ENCODE measurements at places on chromosomes 7 and 10.
A peak's percentile ranks its signal among the peaks of the same experiment; 100 is the strongest.

GRCh38 chr10:70568781-70569495, 33.6 kb downstream of the PRF1 start:
- DNase-seq: no peak

DNA sequence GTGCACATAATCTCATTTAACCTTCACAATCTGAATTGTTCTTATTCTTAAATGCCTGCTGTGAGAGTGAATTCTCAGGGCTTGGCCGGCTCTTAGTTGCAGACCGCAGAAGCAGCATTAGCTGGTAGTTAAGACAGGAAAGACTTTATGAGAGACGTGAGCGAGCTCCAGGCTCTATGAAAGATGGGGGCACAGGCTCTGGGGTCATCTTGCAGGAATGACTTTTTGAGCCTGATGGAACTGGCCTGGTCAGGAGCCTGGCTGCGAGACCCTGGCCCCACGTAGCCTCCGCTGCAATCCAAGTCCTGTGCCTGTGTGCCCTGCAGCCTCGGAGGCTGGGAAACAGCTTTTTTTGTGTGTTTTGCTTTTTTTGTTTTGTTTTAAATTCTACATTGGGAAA, 958.8 kb upstream of the ZNF722 start:
- no peak for DNase-seq

- DNase-seq: no peak
These were observed 900.3 kb downstream of the IPMK start for GRCh38 chr10:57367412-57367811.

DNA sequence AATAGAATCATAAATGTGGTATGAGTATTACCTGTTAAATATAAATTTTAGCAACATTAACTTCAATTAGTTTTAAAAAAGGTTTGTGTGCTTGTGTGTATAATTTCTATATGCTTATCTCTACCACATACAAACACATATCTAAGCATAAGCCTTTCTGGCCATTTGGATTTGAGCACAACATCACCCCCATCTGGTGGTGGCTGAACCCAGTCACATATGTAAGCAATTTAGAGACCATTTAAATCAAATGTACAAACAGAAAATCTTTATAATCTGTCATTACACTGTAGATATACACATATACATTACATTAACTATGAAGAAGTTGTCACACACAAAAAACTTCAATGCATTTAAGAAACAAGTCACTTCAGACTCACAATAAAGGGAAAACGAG, 31.7 kb downstream of the GPR22 start:
- peak; percentile 80 for DNase-seq

DNA sequence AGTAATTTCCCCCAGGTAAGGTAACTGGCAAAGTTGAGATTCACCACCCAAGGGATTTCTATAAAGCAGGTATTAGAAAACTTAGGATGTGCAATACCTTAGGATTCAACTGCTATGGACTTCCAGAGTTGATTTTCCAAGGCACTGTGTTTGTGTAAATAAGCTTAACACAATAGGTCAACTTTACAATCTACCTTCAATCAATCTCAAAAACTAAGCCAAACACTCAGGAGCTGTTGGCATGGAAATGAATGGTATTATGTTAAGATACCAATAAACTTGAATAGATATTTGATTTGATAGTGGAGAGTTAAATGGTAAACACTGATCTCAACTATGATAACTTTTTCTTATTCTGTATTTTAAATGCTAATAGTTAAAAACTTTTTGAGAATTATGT, 762 bp upstream of the SEMA3E start:
- peak; percentile 89 for DNase-seq

DNA sequence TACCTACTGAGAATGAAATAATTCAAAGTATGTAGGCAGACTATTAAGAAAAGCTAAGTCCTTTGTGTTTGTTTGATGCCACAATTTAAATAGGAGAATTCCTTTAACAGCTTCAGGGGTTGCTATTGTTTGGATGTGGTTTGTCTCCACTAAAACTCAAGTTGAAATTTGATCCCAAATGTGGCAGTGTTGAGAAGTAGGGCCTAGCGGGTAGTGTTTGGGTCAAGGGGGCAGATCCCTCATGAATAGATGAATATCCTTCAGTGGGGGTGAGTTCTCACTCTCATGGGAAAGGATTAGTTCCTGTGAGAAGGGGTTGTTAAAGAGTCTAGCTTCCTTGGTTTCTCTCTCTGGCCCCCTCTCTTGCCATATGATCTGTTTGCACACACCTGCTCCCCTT, 97.0 kb downstream of the HGF start:
- DNase-seq: peak; percentile 33

- no peak for DNase-seq
These were observed 94.7 kb upstream of the LYZL2 start for GRCh38 chr10:30724296-30724695.

DNA sequence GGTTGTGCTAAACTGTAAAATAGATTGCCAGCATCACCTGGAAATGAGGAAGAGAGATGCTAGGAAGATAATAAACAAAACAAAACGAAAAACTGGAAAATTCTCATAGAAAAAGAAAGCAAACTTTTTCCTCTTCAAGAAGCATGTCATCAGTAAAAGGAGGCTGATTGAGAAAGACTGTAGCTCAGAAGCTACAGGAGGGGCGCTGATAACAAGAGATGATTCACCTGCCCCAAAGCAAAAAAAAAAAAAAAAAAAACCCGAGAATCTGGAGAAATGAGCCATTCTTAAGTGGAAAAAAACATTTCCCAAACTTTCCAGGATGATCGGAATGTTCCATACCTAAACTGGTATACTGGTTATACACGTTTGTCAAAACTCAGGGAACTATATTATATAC, 130.5 kb upstream of the C1QL3 start:
- no peak for DNase-seq

DNA sequence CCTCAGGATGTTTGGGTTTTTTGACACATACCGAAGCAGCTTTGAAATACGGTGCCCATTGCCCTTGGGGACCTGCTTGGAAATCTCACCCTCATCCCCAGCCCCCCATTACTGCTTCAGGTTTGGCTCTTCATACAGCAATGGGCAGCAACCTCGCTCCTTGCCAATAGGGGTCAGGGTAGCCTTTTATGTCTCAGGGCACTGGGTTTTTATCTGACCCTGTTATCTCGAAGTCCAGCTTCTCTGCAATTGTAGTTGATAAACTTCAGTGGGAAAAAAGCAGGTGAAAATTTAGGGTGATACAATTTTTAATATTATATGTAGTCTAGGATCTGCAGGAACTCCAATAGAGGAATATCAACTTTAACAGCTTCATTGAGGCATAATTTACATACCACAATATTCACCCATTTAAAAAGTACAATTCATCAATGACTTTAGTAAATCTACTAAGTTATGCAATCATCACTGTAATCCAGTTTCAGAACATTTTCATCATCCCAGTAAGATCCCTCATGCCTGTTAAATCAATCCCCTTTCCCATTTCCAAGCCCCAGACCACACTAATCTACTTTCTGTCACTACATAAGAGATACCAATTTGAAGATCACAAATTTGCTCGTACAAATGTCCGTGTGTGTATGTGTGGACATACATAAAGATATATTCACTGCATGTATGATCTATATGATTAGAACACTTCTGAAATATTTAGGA, 386.2 kb downstream of the KCNMA1 start:
- peak; percentile 71 for DNase-seq

DNA sequence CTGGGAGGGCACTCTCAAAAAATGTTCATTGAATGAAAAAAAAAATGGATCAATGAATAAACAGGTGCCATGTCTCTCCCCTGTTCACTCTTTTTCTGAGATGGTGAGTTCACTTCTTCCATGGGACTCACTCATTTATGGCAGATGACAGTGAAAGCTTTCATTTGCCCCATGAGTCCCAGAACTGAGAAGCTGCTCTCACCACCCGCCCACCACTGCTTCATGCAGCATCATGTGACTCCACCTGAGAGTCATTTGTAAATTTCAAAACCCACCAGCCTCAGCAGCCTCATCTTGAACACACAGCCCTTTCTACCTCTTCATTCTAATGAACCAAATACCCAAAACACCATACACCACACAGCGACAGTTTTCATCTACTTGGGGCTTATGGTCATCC, 64.9 kb downstream of the SCRN1 start:
- no peak for DNase-seq

GRCh38 chr7:158815083-158815799, 14.1 kb downstream of the ESYT2 start:
- DNase-seq: no peak

- DNase-seq: no peak
These were observed 34.7 kb downstream of the RBM17 start for GRCh38 chr10:6123532-6123931.

DNA sequence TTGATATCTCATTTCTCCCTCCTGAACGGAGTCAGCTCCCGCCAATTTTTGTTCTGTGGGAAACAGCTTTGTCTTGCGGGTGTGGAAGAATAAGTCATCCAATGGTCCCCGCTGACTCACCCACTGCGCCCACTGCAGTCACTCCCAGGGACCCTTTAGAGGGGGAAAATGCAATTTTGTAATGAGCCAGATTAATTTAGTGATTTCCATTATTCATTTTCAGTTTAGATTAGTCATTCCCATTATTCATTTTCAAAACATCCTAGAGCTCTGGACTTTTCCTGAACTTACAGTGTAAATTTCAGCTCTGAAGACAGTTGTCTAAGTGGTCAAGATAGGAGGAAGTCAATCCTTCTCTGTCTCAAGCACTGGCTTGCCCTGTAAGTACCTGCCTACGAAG, 154.9 kb upstream of the TMEM72 start:
- DNase-seq: no peak

DNA sequence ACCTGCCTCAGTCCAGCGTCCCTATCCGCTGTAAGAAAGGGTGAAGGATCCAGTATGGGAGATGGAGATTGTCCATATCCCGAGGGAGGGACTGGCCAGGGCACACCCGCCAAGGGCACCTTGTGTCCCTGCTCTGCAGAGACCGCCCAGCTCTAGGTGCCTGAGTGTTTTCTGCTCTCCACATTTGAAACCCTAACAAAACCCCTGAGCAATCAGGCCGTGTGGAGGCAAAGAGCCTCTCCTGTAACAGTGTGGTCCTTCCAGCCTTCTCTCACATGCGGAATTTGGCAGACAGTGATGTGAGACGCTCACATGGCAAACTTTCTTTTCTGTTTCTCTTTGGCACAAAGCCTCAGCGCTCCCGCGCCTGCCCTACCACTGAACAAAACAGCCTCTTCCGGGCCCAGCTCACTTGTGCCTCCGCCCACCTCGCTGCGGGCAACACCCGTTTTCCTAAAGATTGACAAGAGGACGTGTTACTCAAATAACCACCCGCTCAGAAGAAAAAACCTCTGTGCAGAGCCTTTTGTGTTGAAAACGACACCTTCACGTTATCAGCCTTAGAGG, 514.8 kb downstream of the DNAJB6 start:
- DNase-seq: no peak

DNA sequence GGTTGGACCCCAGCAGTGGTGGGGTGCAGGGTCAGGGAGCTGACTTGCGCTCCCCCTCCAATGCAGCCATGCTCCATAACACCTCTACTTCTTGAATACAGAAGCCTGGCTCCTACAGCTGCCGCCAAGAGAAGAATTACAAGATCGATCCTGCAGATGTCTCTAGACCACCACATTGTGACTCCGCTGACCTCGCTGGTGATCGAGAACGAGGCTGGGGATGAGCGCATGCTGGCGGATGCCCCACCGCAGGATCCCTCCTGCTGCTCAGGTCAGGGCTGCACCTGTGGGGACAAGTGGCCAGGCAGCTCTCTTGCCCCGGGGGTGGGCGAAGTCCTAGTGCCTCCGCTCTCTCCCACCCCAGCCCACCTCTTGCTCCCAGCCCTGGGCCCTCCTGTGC, 31.7 kb downstream of the ITIH2 start:
- no peak for DNase-seq

GRCh38 chr7:128937647-128938543, at the start of gene IRF5:
Gene IRF5, plus strand, starts transcription at chr7:128937927. Its CDS starts 4,155 bp downstream, at chr7:128942082.
- DNase-seq: peak; percentile 88

- peak; percentile 85 for DNase-seq
These were observed 11.9 kb downstream of the FLNC start for GRCh38 chr7:128841921-128842673.

DNA sequence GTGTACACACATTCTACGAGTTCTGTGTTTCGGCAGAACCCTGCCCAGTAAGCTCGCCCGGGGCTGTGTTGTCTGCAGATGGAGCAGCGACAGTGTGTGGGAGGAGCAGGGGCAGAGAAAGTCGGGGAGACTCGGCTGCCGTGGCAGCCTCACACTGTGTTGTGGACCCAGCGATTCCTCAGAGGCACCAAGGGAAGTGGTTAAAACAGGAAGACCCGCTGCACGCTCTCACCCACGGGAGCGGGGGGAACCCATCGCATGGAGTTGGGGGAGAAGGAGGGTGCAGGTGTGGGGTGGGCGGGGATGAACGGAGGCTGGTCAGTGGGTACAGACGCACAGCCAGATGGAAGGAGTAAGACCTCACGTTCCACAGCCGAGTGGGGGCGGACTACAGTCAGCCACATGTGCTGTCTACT, 250.2 kb downstream of the ELFN1 start:
- no peak for DNase-seq

GRCh38 chr7:138608275-138608674, 92.9 kb downstream of the SVOPL start:
- DNase-seq: no peak

DNA sequence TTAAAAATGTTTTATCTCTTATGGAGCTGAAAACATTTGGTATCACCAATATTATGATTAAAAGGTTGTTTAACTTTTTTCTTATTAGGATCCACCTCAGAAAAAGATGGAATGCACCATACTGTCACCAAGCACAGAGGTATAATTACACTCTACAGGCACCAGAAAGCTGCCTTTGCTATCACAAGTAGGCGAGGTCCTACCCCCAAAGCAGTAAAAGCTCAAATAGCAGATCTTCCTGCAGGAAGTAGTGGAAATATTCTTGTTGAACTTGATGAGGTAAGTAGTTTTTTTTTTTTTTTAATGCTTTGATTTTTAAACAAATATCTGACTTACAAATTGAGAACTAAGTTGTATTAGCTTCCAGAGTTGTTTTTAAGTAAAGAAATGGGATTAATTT, 68.5 kb downstream of the BTAF1 start:
- DNase-seq: no peak

GRCh38 chr7:31114593-31115343, 62.7 kb downstream of the ADCYAP1R1 start:
- DNase-seq: no peak

GRCh38 chr7:157138101-157138423, 664 bp upstream of the UBE3C start:
- DNase-seq: no peak

DNA sequence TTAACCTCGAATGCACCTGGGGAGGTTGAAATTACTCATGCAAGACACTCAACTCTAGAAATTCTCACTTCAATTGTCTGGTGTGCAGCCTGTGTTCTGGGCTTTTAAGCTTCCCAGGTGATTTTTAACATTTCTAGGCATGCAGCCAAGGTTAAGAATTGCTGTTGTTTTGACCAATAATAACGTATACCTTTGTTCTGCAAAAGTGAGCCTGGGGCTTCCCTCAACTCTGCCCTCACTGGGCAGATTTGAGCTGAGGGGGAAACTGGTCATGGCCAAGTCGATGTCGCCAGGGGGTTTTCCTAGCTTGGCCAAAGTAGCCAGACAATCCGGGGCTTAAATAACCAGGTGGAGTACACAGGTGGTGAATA, 568 bp downstream of the PRSS2 start:
- no peak for DNase-seq
